PC-3 (cell line): ENCODE measurements at places on chromosomes 3 and 15. TPM values are rescaled to one million over a fixed set of nuclear protein-coding genes. Genes with fewer than 3 reads are reported as not detected.
A peak's percentile ranks its signal among the peaks of the same experiment; 100 is the strongest.

DNA sequence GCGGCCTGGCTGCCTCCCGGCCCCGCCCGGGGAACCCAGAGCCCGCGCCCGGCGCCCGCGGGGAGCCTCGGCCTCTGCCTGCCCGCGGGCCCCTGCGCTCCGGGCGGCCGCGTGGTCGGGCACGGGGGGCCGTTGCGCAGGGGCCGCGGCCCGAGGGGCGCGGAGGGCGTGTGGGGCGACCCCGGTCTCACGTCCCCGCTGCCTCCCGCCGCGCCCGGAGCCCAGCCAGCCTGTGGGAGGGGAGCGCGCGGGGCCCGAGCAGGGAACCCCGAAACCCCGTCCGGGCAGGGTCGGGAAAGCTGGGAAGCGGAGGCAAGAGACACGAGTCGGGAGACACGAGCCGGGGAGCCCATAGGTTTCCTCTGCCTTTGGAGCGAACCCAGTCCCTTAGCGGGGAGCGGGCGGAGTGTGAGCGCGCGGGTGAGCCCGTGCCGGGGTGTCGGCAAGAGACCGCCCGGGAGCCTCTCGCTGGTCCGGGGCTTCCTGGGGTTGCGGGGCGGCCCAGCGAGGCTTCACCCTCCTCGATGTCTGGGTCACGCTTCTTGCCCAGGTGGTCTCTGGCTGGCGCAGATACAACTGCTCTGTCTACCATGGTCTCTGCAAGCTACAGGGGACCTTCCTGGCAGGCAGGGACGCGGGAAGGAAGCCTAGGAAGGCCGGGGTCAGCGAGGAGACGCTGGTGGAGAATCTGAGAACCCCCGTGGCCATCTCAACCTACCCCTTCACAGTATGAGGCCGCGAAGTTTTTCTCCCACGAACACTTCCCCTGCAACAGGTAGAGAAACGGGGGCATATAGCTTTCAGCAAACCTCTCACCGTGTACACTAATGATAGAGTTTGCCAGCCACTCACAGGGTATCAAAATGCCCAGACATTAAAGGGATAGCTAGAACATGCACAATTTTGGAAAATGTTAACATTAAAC, 586 bp downstream of the LRRK1 start:
- H3K27me3 ChIP-seq: no peaks in the 10 kb centered on the region
- H3K27ac ChIP-seq: no peak overlapping the region
- H3K4me3 ChIP-seq: peak overlapping the region; percentile 80
- DNase-seq: peak; percentile 26
- peaks cover 27% of the 10 kb centered on the region for H3K4me1 ChIP-seq

- H3K27me3 ChIP-seq: no peaks in the 10 kb centered on the region
- no peak overlapping the region for H3K4me3 ChIP-seq
- H3K36me3 ChIP-seq: no peaks in the 10 kb centered on the region
- no peak overlapping the region for H3K27ac ChIP-seq
- 0 out of 2 replicates have a peak, but pooled peaks cover 8% of the 10 kb centered on the region for H3K4me1 ChIP-seq
- peak; percentile 32 for DNase-seq
These were observed 121.7 kb downstream of the CBLB start for GRCh38 chr3:105747060-105747541.

- H3K27ac ChIP-seq: no peak overlapping the region
- no peak overlapping the region for H3K4me3 ChIP-seq
- no peaks in the 10 kb centered on the region for H3K27me3 ChIP-seq
- no peak for DNase-seq
These were observed 167.6 kb downstream of the PLCL2 start for GRCh38 chr3:17052363-17052762.

DNA sequence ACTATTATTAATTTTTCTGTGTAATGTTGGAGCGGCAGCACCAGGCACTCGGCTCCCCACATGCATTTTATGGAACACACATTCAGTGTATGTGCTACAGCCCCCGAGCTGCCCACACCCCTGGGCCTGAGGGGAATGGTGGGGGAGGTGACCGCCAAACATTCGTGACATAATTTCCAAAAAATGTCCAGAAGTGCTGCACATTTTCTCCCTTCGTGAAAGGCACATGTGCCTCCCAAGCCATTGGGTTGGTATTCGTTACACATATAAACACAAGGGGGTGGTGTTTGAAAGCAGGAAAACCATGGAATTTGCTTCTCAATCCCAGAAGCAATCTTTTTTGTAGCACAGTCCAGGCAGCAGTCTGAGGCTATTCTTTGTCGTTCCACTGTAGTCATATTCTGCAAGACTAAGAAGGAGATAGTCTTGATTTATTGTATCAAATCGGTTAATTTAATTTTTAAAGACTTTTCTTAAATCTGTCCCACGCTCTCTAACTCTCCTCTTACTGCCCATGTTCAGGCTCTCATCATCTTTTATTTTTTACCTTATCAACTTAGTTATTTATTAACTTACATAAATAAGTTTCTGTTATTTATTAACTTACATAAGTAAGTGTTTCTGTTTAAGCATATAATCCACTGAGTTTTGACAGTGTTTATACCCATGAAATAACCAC, 39.2 kb upstream of the POLR2M start:
- H3K36me3 ChIP-seq: no peaks in the 10 kb centered on the region
- no peaks in the 10 kb centered on the region for H3K27me3 ChIP-seq
- DNase-seq: peak; percentile 65
- H3K4me1 ChIP-seq: 0 out of 2 replicates have a peak, but pooled peaks cover under 1% of the 10 kb centered on the region
- peak overlapping the region; percentile 31; the same call in 1 of the 2 replicates for H3K4me3 ChIP-seq
- H3K27ac ChIP-seq: no peak overlapping the region

Gene VPS13C
- 11.3 and 11.4 TPM in 2 replicates for total RNA-seq

Gene TGM4
- total RNA-seq: 0.46 and 1.2 TPM in 2 replicates

Gene ADCY5
- total RNA-seq: not detected in 2 replicates

- H3K27me3 ChIP-seq: no peaks in the 10 kb centered on the region
- H3K27ac ChIP-seq: no peak overlapping the region
- DNase-seq: no peak
- no peaks in the 10 kb centered on the region for H3K4me1 ChIP-seq
These were observed 42.9 kb downstream of the GXYLT2 start for GRCh38 chr3:72930754-72931153.

DNA sequence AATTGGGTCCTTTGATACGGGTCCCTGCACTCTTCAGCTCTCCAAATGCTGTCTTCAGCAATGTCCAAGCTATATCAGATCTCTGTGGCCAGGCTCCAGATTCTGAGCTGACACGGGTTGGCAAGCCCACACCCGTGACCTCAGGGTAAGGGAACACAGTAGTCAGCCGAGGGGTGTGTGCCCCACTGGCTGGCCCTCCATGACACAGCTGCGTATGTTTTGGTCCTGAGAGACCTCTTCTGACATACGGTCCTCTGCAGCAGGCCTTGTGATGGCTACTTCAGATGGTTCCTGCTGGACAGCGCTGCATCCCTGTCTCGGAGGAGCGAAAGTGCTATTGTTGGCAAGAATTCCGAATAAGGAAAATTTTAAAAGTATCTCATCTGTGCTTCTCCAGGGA, 85.2 kb upstream of the ADAMTS17 start:
- H3K27ac ChIP-seq: no peak overlapping the region
- H3K27me3 ChIP-seq: peaks cover 18% of the 10 kb centered on the region
- DNase-seq: no peak
- no peaks in the 10 kb centered on the region for H3K4me1 ChIP-seq
- H3K36me3 ChIP-seq: no peaks in the 10 kb centered on the region

- no peaks in the 10 kb centered on the region for H3K27me3 ChIP-seq
- H3K4me3 ChIP-seq: no peak overlapping the region
- no peaks in the 10 kb centered on the region; the same call in 1 of the 2 replicates for H3K36me3 ChIP-seq
- H3K4me1 ChIP-seq: no peaks in the 10 kb centered on the region
These were observed 27.0 kb upstream of the RPL32 start for GRCh38 chr3:12868039-12869034.

Gene FOXL2NB
- 0.17 TPM in 1 of 2 replicates, not detected in the other for total RNA-seq

- no peaks in the 10 kb centered on the region for H3K36me3 ChIP-seq
- no peaks in the 10 kb centered on the region for H3K4me1 ChIP-seq
- 0 out of 2 replicates have a peak overlapping the region, but pooled peaks have one; percentile 4 for H3K27ac ChIP-seq
- H3K4me3 ChIP-seq: no peak overlapping the region
- DNase-seq: peak; percentile 33
- H3K27me3 ChIP-seq: no peaks in the 10 kb centered on the region
These were observed 828.0 kb upstream of the DPPA4 start for GRCh38 chr3:110165370-110165743.

- DNase-seq: no peak
- no peak overlapping the region for H3K4me3 ChIP-seq
- no peaks in the 10 kb centered on the region for H3K27me3 ChIP-seq
- peaks cover 5% of the 10 kb centered on the region for H3K4me1 ChIP-seq
- no peak overlapping the region for H3K27ac ChIP-seq
These were observed 50.4 kb downstream of the CCNL1 start for GRCh38 chr3:157109267-157110141.
